Tracheal epithelial cell (primary cell): ENCODE measurements at places on chromosomes 12 and 14. TPM values are rescaled to one million over a fixed set of nuclear protein-coding genes. Genes with fewer than 3 reads are reported as not detected.

Gene PRH2
- not detected in 2 replicates for total RNA-seq

Gene YAF2
- 12.4 and 62.2 TPM in 2 replicates for total RNA-seq

Gene OR4N2
- total RNA-seq = not detected in 2 replicates

Gene TSHR
- total RNA-seq = not detected in 2 replicates

Gene GUCY2C
- total RNA-seq = not detected in 2 replicates

Gene WIF1
- total RNA-seq = not detected in 2 replicates

Gene CMKLR1
- total RNA-seq = not detected in 2 replicates

Gene RNF212B
- total RNA-seq = not detected in 2 replicates

Gene ASIC1
- total RNA-seq = 1.1 and 1.4 TPM in 2 replicates

Gene IL22
- not detected in 2 replicates for total RNA-seq

Gene INHBE
- 0.96 and 1.3 TPM in 2 replicates for total RNA-seq

Gene CPNE6
- total RNA-seq = not detected in 2 replicates

Gene CELA1
- not detected in 2 replicates for total RNA-seq

Gene SLC35F4
- total RNA-seq = 0.24 TPM in 1 of 2 replicates, not detected in the other

Gene MYG1
- total RNA-seq = 34.5 and 43.1 TPM in 2 replicates

Gene DHH
- total RNA-seq = under 0.01 TPM in 1 of 2 replicates, not detected in the other

Gene RHOJ
- total RNA-seq = 0.21 and 0.24 TPM in 2 replicates

Gene PAPLN
- 5.5 and 11.8 TPM in 2 replicates for total RNA-seq

Gene KIF26A
- 0.48 and 1.3 TPM in 2 replicates for total RNA-seq

Gene ADAMTS20
- total RNA-seq = not detected in 2 replicates

Gene TRHDE
- 2.7 TPM in 1 of 2 replicates, not detected in the other for total RNA-seq

Gene PRB2
- total RNA-seq = not detected in 2 replicates

Gene JPH4
- not detected in 2 replicates for total RNA-seq

Gene KRT74
- total RNA-seq = under 0.01 TPM in 1 of 2 replicates, not detected in the other

Gene APOLD1
- 2.4 and 3.8 TPM in 2 replicates for total RNA-seq
